Stimulated activated CD4-positive, alpha-beta T cell treated with anti-CD3 and anti-CD28 coated beads, Interleukin-12 subunit alpha, Interleukin-12 subunit beta, amount 100 ng/mL, for 48 hours (primary cell): ENCODE measurements at places on chromosomes 13 and 19.
A peak's percentile ranks its signal among the peaks of the same experiment; 100 is the strongest.

DNA sequence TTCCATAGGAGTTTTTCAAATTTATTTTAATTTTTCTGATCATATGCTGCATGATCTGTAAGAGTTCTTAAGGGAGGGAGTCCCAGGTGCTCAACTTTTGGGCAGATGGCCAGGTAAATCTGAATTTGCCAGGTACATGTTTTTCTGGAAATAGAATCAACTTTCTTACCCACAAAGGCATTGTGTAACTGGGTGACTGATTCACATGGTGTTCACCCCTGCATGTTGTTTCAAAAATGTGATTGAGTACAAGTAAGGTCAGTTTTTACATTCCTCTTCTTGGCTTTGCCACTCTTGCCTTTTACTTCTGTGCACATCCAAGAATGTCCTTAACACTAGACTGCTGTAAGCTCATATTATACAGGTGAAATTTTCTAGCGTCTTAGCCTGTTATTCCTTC is 30.4 kb downstream of the RB1 start:
- DNase-seq, result no peak

DNA sequence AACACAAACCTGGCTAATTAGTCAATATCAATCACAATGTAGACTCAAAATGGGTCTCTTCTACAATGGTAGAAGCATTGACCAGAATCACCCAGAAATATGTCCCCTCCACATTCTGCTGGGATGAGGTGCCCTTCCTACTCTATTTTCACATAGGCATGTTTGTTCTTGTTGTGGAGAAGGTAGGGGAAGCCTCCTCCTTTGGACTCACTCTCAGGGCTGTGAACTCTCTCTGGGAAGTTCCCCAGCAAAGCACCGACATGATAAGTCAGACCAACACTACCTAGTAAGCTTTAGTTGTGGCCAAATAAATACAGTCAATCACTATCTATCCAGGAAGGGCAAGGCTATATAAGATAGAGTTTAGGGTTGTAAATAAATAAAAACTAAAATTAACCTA is 194.5 kb upstream of the UBL3 start:
- DNase-seq, result no peak

- no peak for DNase-seq
Observed at GRCh38 chr13:34805347-34805746, 136.7 kb upstream of the NBEA start.

DNA sequence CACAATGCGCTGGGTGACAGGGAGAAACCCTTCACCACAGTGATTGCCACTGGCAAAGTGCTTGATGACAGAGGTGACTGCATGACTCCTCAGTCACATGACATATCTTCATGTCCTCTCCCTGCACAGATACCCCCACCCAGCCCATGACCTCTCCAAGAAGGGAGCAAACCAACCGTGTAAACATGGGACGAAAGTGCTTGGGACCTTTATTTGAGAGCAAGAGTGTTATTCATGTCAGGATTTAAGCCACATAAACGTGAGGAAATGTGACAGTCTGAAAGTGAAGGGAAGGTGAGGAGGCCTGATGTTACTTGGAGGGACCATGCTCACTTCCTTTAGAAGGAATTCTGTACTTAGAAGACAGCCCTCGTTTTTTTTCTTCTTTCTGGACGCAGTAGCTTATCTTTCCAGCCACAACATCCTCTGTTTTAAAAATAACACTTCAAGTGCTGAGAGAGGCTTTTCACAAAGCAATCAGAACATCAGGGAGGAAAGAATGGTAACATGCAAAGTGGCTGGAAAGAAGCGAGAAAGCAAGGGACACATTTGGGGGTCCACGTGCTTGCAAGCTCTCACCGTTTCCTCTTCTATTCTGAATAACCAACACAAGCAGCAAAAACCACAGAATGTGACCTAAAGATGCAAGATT is 35.6 kb downstream of the EPS15L1 start:
- no peak for DNase-seq

- DNase-seq, result no peak
Observed at GRCh38 chr13:75153386-75153785, 328.6 kb downstream of the TBC1D4 start.

- no peak for DNase-seq
Observed at GRCh38 chr19:37954421-37954874, 47.4 kb downstream of the SIPA1L3 start.

DNA sequence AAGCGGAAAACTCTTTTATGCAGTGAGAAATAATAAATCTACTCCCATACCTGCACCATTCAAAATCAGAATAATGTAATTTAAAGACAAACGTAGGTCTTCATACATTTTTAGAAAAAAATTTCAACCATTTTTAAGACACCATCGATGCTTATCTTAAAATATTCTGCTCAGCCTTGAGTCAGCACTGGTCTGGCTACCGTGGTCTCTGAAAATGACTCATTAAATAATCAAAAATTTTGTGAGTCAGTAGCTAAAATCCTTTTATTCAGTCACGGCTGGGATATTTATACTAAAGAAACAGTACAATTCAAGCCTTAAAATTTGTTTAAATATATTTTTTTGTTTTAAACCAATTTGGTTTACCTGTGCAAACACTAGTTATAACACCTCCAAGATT is 2862.8 kb upstream of the PCDH20 start:
- DNase-seq, result no peak

DNA sequence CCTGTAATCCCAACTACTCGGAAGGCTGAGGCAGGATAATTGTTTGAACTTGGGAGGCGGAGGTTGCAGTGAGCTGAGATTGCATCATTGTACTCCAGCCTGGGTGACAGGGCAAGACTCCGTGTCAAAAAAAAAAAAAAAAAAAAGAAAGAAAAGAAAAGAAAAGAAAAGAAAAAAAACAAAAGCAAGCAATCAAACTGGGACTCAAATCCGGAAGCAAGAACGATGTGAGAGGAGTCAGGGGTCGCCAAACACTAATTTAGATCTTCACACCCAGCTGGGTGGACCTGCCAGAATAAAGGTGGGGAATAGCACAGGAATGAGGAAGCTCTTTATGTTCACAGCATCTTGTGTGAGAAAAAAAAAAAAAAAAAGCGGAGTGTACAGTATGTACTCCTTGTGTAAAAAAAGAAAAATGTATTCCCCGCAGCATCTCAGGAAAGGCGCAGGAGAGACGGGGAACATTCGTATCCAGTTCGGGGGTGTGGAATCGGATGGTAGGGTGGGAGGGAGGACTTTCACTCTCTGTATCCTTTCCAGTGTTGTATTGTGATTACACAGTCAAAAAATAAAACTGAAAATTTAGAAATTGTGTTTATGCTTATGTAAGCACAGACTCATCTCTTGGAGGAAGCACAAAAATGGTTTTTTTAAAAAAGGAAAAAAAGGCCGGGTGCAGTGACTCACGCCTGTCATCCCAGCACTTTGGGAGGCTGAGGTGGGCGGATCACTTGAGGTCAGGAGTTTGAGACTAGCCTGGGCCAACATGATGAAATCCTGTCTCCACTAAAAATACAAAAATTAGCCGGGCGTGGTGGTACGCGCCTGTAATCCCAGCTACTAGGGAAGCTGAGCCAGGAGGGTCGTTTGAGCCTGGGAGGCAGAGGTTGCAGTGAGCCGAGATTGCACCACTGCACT is 7.6 kb downstream of the DNAJB1 start:
- DNase-seq, result no peak

- peak; percentile 64 for DNase-seq
Observed at GRCh38 chr19:6773323-6773931, 919 bp downstream of the VAV1 start.

DNA sequence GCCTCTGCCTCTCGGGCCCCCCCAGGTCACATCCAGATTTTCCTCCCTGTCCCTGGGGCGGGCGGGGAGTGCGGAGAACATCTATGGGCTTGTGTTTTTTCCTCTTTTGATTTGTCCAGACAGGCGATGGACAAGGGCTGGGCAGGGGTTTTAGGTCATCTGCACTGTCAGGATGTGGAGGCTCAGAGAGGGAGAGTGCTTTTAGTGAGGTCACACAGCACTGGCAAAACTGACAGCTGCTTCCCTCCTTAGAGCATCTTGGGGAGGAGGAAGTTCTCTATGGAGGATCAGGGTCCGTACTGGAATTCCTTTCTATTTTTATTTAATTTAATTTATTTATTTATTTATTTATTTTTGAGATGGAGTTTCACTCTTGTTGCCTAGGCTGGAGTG is 38.9 kb downstream of the NFIC start:
- no peak for DNase-seq

DNA sequence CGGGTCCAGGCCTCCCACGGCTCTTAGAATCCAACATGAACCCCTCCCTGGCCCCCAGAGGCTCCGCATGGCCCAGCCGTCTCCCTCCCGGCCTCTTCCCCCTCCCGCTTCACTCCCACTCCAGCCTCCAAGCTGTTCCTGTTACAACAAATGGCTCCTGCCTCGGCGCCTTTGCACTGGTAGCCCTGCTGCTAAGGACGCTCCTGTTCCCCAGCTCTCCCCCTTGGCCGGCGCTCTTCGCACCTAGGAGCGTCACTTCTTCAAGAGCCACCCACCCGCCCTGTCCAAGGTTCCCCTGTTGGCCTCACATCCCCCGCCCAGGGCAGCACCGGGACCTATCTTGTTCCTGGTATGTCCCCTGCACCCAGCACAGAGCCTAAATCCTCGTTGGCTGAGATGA is 9.4 kb downstream of the CCDC124 start:
- DNase-seq, result no peak

DNA sequence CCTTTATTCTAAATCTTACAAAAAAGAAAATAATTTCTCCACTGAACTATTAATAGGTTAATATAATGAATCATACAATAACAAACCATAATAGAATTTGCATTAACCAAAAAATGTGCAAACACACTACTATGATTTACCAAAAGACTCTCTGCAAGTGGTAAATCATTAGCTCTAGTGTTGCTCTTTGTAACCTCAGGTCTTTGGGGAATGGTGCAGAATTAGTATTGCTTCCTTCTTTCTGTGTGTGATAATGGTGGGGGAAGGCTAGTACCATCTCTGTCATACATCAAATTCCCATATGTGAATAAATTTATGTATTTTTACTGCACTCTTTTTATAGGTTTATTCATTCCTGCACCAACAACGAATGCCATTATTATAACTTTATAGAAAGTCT is 105.1 kb downstream of the COG6 start:
- DNase-seq, result no peak

DNA sequence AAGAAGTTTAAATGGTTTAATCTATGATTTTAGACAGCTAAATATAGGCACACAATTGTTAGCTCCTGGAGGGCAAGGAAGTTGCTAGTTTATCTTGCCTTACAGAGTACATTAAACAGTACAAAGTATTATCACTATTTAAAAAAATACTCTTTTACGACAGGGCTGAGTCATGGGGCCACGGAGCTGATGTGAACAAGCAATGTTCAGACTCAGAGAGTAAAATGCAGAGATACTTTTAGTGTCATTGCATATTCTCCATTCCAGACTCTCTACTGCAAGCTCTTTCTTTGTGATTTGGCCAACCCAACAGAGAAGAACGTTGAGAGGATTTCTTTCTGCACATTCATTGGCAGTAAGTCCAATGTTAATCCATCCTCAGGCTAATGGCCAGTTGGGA is 352.4 kb downstream of the SPRY2 start:
- DNase-seq, result no peak

DNA sequence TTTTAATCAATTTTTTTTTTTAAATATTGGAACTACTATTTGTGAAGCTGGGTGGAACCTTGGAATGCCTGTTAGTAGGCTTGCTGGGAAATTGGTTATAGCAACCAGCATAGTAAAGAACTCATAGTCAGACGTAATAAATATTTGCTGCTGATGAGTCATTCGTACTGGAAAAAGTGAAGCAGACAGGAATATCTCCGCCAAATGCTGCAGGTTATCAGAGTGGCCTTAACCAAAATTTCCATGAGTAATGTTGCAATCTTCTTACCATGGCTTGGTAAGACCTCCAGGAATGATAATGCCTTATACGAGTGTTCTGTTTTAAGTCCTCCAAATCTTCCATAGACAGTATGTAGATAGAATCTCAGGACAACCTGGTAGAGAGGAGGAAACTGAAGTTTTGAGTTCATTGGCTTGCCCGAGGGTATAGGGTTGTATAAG is 34.2 kb downstream of the MBNL2 start:
- DNase-seq, result peak; percentile 49

DNA sequence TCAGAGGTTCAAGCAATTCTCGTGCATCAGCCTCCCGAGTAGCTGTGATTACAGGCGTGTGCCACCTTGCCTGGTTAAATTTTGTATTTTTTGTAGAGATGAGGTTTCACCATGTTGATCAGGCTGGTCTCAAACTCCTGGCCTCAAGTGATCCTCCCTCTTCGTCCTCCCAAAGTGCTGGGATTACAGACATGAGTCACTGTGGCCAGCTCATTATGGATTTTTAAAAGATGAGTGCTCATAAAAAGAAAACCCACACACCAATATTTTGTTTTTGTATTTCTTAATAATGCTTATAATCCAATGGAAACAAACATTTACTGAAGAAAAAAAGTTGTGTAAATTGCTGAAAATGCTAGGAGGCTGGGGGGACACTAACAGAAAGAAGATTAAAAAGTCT is 5.0 kb upstream of the MICU2 start:
- DNase-seq, result no peak

- DNase-seq, result no peak
Observed at GRCh38 chr19:15284896-15285295, 47.4 kb downstream of the BRD4 start.

GRCh38 chr13:106481919-106482318 is 53.5 kb downstream of the EFNB2 start:
- no peak for DNase-seq

- peak; percentile 56 for DNase-seq
Observed at GRCh38 chr19:35142606-35143230, 337 bp upstream of the FXYD7 start.

DNA sequence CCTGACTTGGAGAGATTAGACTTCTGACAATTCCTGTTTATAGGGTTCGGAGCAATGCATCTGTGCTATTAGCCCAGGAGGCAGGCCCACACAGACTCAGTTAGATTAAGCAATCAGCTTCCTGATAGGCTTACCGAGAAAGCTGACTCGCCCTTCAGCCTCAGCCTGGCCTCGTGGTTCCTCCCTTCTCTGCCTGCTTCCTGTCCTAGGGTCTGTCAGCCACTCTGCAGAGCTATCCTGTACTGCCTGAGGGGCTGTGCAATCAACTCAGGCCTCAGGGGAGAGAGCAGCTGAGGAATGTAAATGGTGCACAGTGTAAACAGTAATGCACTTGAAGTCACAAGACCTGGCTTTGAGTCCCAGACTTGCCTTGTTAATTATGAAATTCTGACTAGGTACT is 30.7 kb downstream of the HTR2A start:
- DNase-seq, result no peak

DNA sequence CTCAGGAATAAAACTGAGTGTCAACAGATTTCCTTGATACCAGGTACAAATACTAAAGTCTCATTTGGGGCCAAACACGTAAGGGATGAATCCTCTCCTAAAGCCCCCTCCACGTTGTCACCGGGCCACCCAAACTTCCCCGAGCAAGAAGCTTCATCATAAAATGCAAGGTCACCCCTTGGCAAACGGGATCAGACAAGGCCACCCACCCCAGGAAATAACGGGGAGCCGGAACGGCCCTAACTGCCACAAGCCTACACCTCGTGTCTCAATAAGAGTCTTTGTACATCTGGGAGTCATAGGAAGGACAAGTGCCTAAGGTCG is 717 bp downstream of the EEF2 start:
- no peak for DNase-seq

GRCh38 chr13:58667096-58667495 is 1035.6 kb downstream of the PCDH17 start:
- no peak for DNase-seq

- no peak for DNase-seq
Observed at GRCh38 chr19:39692822-39693221, 11.5 kb upstream of the LGALS14 start.

GRCh38 chr13:77358001-77358400 is 31.1 kb upstream of the MYCBP2 start:
- no peak for DNase-seq
